Cardiac fibroblast (primary cell): ENCODE measurements at places on chromosomes 11 and 22.
A peak's percentile ranks its signal among the peaks of the same experiment; 100 is the strongest.

DNA sequence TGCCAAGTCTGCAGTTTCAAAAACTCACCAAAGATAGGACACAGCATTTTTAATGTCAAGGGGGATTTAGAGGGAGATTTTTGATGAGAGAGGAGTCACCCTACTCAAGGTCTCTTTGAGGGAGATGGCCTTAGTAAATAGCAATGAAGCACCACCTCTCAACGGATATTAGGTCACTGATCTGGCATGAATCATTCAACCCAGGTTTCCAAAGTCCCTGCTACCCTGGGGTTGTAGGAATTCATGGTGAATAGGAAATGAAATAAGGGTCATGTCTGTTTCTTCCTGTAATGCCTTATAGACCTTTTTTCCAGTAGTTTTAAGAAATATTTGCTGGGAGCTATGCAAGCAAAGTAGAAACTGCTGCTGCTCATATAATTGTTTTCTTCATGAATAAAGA, 2154.9 kb downstream of the LRRC4C start:
- DNase-seq, result no peak

GRCh38 chr22:49240016-49240380, 587.7 kb downstream of the BRD1 start:
- no peak for DNase-seq

- peak; percentile 19 for DNase-seq
These were observed 20.1 kb downstream of the CSRP3 start for GRCh38 chr11:19181531-19182261.

- peak; percentile 39 for DNase-seq
These were observed 22.6 kb upstream of the OR56B1 start for GRCh38 chr11:5713695-5714094.

- DNase-seq, result peak; percentile 40
These were observed 31.0 kb upstream of the HMOX1 start for GRCh38 chr22:35349704-35350538.

GRCh38 chr11:106218106-106218505, 140.6 kb downstream of the AASDHPPT start:
- no peak for DNase-seq

GRCh38 chr11:47886096-47886495, 37.9 kb upstream of the NUP160 start:
- peak; percentile 90 for DNase-seq

GRCh38 chr11:71991494-71991893, 7.2 kb upstream of the IL18BP start:
- DNase-seq, result no peak

DNA sequence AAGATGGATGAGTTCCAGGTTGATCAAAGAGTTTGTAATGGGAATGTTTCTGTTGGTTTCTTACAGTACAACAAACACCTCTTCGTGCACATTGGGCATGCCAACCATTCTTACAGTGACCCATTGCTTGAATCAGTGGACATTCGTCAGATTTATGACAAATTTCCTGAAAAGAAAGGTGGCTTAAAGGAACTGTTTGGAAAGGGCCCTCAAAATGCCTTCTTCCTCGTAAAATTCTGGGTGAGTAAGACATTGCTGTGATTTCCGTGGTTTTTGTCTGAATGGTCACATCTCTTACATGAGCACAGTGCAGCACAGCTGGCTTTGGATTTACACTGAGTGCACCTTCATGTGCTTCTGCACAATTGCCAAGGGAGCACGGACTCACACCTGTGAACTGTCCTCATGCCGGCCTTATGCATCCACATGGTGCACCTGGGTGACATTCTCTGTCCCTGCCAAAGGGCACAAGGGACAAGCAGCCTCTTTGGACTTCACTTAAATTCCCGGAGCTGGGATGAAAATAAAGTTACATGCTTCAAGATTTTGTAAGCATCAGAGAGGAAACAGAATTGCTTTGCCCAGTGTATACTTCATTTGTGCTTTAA, 107.1 kb upstream of the RASSF10 start:
- DNase-seq, result no peak

DNA sequence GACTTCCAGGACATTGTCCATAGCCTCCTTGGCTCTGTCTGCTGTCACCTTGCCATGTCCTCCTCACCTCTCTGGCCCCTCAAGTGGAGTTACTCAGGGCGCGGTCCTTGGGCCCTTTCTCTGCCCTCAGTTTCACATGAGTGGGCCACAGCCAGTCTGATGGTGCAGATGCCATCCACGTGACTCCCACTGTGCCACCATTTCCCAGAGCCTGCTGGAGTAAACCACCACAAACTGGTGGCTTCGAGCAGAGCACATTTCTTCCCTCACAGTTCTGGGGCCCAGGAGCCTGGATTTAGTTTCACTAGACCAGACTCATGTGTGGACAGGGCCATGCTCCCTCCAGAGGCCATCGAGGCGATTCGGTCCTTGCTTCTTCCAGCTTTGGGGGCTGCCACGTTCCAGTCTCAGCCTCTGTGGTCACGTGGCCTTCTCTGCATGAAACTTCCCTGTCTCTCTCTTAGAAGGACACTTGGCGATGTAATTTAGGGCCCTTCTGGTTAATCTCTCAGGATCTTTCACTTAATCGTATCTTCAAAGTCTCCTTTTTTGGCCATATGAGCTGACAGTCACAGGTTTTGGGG, 14.6 kb downstream of the SMARCB1 start:
- no peak for DNase-seq

DNA sequence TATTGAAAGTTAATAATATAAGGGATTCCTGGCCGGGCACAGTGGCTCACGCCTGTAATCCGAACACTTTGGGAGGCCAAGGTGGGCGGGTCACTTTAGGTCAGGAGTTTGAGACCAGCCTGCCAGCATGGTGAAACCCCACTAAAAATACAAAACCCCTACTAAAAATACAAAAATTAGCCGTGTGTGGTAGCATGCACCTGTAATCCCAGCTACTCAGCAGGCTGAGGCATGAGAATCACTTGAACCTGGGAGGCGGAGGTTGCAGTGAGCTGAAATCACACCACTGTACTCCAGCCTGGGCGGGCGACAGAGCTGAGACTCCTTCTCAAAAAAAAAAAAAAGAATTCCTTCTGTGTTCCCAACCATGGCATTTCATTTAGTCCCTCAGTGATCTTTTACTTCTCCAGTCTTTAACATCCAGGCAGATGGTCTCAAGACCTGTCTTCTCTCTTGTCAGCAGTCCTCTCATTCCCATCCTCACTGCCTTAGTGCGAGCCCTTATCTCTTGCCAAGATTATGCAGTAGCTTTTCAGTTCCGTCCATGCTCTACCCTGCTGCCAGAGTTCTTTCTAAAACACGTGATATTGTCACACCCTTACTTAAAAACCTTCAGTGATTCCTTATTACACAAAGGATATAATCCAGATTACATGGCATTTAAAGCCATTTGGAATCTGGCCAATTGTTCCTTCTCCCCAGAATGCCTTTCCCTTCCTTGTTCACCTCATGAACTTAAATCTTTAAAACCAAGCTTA, 17.9 kb downstream of the RTN3 start:
- no peak for DNase-seq

- DNase-seq, result no peak
These were observed 30.4 kb downstream of the OR10A6 start for GRCh38 chr11:7900686-7901085.

GRCh38 chr11:134098566-134099184, 29.8 kb downstream of the JAM3 start:
- peak; percentile 20 for DNase-seq

GRCh38 chr11:2389377-2390026, 11.0 kb upstream of the TSSC4 start:
- DNase-seq, result no peak

DNA sequence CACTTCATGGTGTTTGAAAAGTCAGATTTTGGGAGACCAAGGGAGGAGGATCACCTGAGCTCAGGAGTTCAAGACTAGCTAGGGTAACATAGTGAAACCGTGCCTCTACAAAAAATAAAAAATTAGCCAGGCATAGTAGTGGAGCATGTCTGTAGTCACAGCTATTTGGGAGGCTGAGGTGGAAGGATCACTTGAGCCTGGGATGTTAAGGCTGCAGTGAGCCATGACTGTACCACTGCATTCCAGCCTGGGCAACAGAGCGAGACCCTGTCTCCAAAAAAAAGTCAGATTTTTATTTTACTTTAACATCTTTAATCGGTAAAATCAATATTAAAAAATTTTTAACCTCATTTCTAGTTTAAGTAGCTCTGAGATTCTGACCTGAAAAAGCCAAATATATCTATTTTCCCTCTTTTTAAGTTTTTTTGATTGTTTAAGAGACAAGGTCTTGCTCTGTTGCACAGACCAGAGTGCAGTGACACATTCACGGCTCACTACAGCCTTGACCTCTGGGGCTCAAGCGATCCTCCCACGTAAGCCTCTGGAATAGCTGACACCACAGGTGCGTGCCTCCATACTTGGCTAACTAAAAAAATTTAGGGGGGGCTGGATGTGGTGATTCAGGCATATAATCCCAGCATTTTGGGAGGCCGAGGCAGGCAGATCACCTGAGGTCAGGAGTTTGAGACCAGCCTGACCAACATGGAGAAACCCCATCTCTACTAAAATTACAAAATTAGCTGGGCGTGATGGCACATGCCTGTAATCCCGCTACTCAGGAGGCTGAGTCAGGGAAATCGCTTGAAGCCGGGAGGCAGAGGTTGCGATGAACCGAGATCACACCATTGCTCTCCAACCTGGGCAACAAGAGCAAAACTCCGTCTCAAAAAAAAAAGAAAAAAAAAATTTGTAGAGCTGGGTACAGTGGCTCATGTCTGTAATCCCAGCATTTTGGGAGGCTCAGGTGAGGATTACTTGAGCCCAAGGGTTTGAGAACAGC, 48.4 kb downstream of the SFI1 start:
- no peak for DNase-seq

DNA sequence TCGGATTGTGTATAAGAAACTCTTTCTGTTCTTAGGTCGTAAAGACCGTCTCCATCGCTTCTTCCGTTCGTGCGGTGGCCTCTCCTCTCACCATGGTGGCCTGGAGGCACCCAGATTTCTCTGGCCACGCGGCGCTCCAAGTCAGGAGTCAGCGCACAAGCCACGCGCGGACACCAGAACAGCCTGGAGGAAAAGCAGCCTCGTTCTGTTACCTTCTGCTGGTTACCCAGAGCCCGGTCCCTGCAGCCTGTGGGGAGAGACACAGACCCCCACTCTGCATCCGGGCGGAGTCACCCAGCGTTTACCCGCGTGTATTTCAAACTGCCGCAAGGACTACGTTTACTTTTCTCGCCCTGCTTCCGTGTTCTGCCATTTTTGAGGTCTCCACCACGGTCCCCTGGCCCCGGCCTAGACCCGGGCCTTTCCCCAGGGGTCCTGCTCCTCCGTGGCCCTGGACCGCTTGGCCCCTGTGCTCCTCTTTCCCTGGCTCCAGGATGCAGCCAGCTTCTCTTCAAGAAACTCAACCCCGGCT, 776.1 kb downstream of the BRD1 start:
- no peak for DNase-seq

DNA sequence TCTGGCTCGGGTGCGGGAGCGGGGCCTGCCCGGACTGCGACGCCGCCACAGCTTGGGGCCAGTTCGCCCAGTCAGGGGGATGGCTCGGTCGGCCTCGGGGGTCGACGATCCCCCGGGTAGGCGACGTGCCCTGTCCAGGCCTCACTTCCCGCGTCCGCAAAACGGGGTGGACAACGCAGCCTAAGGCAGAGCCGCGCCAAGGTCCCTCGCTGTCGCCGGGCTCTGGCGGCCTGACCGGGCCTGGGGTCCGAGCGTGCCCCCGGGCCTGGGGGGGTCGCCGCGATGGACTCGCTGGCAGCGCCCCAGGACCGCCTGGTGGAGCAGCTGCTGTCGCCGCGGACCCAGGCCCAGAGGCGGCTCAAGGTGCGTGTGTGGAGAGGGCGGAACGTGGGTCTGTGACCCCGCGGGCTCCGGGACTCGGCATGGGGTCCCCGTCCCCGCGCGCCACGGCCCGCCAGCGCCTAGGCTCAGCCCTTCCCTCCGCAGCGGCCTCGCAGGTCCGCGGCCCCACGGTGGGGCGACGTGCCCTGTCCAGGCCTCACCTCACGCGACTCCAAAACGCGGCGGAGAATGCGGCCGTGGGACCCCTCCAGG, 4.2 kb downstream of the SEPTIN5 start:
- DNase-seq, result no peak

GRCh38 chr11:62466444-62466843, 47.6 kb downstream of the SCGB1A1 start:
- no peak for DNase-seq

- DNase-seq, result no peak
These were observed 418.6 kb downstream of the MN1 start for GRCh38 chr22:27382947-27383346.

DNA sequence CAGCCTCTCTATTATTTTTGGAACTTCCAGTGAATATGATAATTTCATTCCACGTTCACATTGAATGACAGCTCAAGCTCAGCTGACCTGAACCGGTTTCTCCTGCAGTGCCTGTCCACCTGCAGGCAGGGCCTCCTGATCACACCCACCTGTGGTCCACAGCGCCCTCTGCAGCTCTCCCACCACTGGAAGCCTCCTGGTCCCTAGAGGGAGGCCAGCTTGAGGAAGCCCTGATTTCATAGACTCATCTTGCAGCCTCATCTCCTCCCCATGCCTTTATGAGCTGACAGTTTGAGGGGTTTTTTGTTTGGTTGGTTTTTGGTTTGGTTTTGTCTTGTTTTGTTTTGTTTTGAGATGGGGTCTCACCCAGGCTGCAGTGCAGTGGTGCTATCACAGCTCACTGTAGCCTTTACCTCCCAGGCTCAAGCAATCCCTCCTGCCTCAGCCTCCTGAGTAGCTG, 29.9 kb upstream of the MALAT1 start:
- peak; percentile 49 for DNase-seq
